ENCODE measurements at places on chromosomes 7 and 10. TPM values are rescaled to one million over a fixed set of nuclear protein-coding genes. Genes with fewer than 3 reads are reported as not detected.

DNA sequence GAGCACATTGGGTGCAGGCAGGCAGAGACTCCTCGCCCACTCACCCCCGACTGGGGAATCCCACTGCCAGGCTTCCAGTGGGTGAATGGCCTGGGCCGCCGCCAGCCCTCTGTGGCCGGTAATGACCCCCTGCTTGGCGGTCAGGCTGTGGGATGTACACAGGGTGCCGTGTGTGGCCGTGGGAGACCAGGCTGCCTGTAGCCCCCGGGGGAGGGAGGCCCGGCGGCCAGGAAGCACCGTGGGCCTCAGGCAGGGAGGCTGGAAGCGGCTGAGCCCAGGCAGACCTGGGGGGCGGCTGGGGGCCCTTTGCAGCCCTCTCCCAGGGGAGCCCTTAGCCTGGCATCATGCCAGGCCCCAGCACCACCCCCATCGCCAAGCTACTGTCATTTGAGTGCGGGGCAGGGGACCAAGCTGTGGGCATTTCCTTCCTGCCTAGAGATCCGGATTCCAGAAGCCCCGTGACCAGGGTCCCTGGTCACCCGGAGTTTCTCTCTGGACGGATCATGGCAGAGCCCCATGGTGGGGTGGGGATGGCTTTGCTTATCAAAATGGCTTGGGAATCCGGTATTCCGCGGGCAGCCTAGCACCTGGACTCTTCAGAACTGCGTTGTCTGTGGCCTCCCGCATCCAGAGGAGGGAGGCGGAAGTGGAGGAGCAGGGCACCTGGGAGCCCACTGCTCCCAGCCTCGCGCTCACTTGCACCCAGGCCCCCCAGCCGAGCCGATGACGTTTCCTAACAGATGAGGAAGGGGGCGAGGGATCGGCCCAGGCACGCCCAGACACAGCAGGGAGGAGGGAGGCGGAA, 1.1 kb downstream of the TTYH3 start:
- peaks cover 44% of the 10 kb centered on the region for H3K4me1 ChIP-seq
- no peak for DNase-seq
- H3K36me3 ChIP-seq = no peaks in the 10 kb centered on the region
- H3K27ac ChIP-seq = peak overlapping the region; percentile 87
- no peaks in the 10 kb centered on the region for H3K27me3 ChIP-seq
- H3K4me3 ChIP-seq = peak overlapping the region; percentile 78

DNA sequence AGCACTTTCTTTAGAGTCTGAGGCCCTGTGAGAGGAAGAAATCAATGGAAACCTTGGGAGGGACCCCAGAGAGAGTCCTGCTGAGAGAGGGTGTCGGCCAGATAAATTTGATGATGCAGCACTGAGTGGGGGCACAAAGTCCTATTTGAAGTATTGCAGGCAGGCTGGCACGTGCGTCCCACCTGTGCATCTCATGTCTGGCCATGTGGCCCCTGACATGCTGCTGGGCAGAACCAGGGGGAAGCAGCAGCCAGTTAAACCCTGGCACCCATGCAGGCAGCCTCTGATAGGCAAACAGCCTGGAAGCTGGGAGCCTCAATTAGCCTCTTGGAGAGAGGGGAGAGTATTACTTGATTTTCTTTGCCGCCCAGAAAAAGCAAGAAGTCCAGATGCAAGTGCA, 180.9 kb downstream of the PLXNA4 start:
- H3K27me3 ChIP-seq = no peaks in the 10 kb centered on the region
- peaks cover 34% of the 10 kb centered on the region for H3K4me1 ChIP-seq
- H3K27ac ChIP-seq = peak overlapping the region; percentile 71
- no peak overlapping the region for H3K4me3 ChIP-seq
- DNase-seq = no peak

GRCh38 chr7:114944745-114945625, 23.1 kb downstream of the MDFIC start:
- no peaks in the 10 kb centered on the region for H3K4me1 ChIP-seq
- no peak overlapping the region for H3K27ac ChIP-seq
- no peak overlapping the region for H3K4me3 ChIP-seq
- no peak for DNase-seq

DNA sequence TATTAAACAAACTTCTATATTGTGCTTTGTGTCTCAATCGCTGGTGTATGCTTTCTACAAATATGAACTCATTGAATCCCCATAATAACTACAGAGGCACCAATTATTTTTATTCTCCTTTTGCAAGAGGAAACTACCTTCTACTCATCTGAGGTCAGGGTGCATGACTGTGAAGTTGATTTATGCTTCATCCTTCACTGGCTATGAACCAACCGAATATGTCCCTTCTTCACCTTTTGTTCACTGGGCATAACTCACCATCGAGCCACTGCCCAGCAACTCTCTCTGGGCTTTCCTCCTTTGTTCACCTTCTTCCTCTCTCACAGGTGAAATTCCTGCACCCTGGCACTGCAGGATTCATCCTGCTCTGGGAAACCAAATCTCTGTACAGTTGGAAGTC, 61.3 kb upstream of the PFKP start:
- H3K27ac ChIP-seq = no peak overlapping the region

GRCh38 chr10:97640868-97641811, 669 bp downstream of the PI4K2A start:
- peak overlapping the region; percentile 92 for H3K4me3 ChIP-seq
- peaks cover 4% of the 10 kb centered on the region for H3K36me3 ChIP-seq
- H3K27ac ChIP-seq = peak overlapping the region; percentile 73
- H3K4me1 ChIP-seq = peaks cover 6% of the 10 kb centered on the region
- H3K27me3 ChIP-seq = no peaks in the 10 kb centered on the region
- peak; percentile 44 for DNase-seq

Gene CCDC146
- total RNA-seq = 3.5 TPM

DNA sequence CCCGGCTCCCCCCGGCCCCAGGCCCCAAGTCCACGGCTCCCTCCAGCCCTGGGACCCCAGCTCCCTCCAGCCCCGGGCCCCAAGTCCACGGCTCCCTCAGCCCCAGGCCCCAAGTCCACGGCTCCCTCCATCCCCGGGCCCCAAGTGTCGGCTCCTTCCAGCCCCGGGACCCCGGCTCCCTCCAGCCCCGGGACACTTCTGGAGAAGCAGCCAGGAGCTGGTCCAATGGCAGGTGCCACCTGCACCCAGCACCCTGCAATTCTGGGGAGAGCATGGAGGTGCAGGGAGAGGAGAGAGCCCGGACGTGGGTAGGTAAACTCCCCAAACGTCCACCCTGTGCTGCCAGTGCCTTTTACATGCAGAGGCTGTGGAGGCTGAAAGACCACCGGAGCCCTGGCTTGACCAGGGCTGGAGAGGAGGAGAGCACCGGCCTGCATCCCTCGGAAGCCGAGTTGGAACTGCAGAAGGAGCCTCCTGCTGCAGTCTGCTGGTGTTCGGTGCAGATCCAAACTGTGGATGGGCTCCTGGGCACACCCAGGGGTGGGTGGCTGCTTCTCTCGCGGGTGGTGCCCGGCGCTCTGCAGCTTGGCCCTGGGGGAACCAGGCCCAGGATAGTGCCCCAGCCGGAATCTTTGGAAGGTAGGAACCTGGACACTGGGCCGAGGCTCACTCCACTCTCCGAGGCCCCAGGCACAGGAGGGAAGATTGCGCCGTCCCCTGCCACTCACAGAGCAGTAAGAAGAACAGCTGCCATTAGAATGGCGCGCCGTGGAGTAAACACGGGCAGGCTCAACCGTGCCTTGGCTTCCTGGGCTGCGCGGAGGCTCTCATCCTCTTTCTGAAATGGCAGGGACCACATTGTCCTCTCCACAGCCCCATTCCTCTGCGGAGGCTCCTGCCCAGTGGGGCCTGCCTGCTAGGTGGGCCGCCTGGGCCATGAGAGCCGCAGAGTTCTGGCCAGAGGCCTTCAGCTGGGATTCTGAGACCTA, 14.7 kb downstream of the SHH start:
- no peak overlapping the region for H3K4me3 ChIP-seq
- H3K27ac ChIP-seq = no peak overlapping the region
- H3K4me1 ChIP-seq = peaks cover 19% of the 10 kb centered on the region
- DNase-seq = no peak
- no peaks in the 10 kb centered on the region for H3K36me3 ChIP-seq

GRCh38 chr7:45067582-45067981, 21.2 kb downstream of the NACAD start:
- H3K4me1 ChIP-seq = no peaks in the 10 kb centered on the region
- no peak overlapping the region for H3K27ac ChIP-seq
- H3K4me3 ChIP-seq = no peak overlapping the region
- H3K36me3 ChIP-seq = peaks cover 56% of the 10 kb centered on the region
- DNase-seq = no peak

GRCh38 chr10:132237871-132238270, 51.1 kb downstream of the DPYSL4 start:
- H3K4me1 ChIP-seq = no peaks in the 10 kb centered on the region
- no peaks in the 10 kb centered on the region for H3K27me3 ChIP-seq
- no peaks in the 10 kb centered on the region for H3K36me3 ChIP-seq
- no peak overlapping the region for H3K4me3 ChIP-seq
- H3K27ac ChIP-seq = no peak overlapping the region
- DNase-seq = no peak

Measured in liver (tissue), 10 donors.